ENCODE measurements at places on chromosomes 1 and 21.
A peak's percentile ranks its signal among the peaks of the same experiment; 100 is the strongest.

DNA sequence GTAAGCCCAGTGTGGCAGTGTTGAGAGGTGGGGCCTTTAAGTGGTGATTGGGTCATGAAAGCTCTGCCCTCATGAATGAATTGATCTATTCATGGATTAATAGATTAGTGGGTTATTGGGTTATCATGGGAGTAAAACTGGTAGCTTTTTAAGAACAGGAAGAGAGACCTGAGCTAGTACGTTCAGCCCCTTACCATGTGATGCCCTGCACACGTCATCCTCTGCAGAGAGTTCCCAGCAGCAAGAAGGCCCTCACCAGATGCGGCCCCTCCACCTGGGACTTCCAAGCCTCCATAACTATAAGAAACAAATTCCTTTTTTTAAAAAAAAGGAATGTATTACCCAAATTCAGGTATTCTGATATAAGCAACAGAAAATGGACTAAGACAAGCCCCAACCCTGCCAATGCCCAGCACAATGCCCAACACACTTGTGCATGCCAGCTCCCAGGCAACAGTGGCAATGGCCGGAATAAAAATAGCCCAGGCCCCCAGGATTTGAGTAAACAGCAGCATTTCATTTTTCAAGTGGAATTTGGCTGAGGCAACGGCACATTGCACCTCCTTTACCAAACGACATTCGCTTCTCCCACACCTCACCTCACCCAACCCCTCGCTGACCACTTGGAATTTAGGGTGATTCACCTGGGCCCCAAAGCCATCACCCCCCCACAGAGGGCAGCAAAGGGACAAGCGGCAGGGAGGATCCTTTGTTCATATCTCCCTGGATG lies 215.9 kb downstream of the TOMM20 start:
- no peak for DNase-seq

- DNase-seq = no peak
Measured at GRCh38 chr1:235079443-235080296, 49.0 kb downstream of the TOMM20 start.

- no peak for DNase-seq
Measured at GRCh38 chr1:41649396-41650027, 165.0 kb upstream of the EDN2 start.

DNA sequence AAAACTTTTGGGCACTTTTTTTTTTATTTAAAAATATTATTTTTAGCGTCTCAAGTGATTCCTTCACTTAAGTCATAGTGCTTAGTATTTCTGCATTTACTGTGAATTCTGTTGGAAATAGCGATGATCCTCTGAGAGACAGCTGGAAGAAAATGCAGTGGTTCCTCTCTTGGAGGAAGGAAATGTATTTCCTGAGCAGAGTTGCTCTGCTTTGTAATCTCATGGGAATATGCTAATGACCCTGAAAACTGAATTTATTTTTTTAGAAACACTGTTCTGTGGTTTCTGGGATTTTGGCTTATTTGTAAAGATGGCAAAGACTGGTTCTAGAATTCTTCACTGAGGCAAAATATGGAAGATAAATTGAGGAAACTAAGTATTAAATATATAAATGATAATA lies 88.9 kb downstream of the NTNG1 start:
- no peak for DNase-seq

DNA sequence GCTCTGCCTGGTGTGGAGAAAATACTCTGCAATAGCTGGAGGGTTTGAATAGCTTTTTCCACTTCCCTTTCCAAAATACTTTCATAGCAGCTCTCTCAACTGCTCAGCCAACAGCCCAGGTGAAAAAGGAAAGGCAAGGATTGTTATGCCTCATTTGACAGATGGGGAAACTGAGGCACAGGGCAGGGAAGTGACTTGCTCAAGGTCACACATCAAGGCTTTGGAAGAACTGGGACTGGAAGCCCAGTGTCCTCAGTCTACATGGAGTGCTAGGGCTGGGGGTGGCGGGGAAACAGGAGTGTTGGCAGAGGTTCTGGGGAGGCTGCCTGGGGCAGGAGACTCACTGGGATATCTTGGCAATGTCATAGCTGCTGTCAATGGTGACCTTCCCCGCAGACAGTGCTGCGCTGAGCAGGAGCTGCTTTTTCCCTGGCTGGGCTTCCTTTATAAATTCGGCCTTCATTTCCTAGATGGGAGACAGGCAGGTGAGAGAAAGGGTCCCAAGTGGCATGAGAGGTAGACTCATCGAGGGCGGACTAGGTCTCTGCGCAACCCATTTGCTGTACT lies 4.0 kb downstream of the CHI3L1 start:
- DNase-seq = no peak

GRCh38 chr1:219175212-219175564 lies 1.5 kb downstream of the LYPLAL1 start:
- no peak for DNase-seq

DNA sequence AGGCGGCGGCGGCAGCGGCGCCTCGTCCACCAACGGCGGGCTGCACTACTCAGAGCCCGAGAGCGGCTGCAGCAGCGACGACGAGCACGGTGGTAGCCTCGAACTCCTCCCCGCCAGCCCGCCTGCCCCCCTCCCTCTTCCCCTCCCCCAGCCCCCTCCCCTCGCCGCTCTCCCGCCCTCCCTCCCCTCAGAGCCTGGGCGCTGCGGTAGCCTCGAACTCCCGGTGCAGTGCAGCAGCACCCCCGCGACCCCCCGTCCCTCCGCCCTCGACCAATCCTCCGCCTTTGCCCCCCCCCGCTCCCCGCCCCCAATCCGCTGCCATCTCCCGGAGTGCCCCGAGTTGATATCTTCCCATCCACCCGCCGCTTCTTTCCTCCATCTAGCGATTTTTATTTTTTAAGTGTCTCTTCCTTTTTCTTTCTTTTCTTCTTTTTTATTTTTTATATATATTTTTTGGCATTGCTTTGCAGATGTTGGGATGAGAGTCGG lies 516 bp downstream of the RCOR3 start:
- DNase-seq = no peak

GRCh38 chr1:45297666-45298356 lies 28.9 kb upstream of the HPDL start:
- DNase-seq = no peak

DNA sequence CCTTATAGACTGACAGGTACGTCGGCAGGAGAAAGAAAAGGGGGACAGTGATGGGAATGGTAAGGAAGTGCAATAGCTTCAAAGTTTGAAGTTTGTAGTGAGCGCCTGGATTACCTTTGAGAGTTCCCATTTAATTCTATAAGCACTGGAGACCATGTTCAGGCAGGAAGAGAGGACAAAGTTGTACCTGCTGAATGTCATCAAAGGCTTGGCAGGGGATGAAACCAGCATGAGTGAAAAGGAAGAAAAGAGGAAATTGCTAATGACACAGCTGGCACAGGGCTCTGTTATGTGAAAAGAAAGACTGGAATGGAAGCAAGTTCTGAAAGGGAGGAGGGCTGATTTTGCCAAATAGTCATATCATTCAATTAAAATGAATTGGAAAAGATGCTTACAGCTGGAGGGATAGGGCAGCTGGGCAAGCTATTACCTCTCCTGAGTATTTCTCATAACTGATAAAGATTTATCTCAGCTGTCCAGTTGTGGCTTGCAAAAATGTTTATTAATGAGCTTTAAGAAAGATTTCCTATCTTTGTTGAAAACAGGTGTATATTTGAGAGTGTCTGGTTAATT lies 109.2 kb downstream of the HMCN1 start:
- DNase-seq = no peak

DNA sequence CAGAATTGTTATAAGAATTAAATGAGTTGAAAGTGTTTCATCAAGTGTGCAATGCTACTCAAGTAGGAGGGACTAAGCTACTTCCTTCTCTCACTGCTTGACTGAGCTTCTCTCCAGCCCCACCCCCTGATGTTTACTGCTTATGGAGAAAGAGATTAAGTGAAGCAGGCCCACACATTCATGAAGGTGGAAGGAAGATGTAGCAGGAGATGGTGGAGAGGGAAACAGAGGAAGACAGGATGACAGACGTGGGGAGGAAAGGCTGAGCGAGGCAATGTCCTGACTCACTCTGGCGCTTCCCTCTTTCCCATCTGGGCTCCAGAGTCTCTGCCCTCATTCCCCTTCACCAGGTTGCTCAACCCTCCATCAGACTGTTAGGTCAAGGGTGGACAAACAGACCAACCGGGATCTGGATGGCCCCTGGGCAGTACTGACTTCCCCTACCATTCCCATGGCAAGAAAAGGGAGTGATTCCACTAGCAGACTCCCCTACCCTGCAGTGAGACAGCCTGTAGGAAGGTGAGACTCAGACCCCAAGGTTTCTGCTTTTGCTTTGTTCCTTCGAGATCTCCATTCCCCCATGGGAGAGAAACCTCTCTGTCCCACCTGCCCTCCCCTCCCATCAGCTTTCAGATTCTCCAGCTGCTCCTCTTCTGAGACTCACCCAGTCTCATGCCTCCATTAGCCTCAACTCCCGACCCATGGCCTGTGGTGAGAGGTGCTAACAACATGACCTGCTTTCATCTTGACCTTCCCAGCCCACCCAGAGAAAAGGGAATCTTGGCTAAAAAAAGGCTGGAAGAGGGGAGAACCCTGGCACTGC lies 3.1 kb upstream of the ARHGEF2 start:
- DNase-seq = peak; percentile 42

DNA sequence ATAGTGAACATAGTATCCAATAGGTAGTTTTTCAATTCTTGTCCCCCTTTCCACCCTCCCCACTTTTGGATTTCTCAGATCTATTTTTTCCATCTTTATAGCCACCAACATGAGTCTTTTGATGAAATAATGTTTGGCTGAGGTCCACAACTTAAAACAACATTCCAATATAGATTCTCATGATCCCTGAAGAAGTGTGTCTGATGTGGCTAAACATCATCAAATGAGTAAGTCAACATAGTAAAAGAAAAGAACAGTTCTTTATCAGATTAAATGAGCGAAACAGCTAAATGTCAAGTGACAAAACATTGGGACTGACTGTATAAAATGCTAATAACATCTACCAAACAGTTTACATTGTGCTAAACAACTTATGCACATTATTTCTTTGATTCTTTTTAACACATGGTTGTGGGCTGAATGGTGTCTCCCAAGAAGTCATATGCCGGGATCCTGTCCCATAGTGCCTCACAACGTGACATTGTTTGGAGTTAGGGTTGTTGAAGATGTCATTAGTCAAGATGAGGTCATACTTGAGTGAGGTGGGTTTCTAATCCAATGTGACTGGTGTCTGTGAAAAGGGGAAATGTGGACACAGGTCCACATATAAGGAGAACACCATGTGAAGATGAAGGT lies 453.6 kb downstream of the LTN1 start:
- DNase-seq = no peak

GRCh38 chr1:117122330-117123025 lies 929 bp upstream of the TRIM45 start:
- no peak for DNase-seq

DNA sequence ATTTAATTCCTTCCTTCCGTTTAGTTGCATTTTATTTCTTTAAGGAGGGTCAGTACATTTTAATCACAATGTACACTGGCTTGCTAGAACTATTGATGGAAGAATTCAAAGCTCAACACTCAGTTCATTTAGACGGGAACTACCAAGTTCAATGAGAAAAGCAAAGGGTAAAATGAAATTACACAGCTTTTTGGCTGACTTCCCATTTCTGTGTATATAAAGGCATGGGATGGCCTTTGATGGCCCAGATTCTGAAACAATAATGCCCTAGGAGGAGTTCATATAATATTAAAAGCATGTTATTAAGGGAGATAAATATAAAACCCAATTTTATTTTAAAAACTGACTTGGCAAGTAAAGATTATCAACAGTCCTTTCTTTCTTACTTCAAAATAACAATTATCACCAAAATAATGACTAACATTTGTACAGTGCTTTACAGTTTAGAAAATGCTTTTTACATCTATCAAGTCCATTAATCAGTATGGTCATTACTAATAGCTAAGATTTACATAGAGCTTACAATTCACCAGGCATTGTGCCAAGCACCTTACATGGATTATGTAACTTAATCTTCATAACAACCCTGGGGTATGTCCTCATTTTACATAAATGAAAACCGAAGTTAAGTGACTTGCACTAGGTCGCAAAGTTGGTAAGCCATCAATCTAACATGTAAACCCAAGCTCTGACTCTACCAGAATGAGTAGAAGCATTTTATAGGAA lies 402.4 kb downstream of the OMA1 start:
- no peak for DNase-seq

DNA sequence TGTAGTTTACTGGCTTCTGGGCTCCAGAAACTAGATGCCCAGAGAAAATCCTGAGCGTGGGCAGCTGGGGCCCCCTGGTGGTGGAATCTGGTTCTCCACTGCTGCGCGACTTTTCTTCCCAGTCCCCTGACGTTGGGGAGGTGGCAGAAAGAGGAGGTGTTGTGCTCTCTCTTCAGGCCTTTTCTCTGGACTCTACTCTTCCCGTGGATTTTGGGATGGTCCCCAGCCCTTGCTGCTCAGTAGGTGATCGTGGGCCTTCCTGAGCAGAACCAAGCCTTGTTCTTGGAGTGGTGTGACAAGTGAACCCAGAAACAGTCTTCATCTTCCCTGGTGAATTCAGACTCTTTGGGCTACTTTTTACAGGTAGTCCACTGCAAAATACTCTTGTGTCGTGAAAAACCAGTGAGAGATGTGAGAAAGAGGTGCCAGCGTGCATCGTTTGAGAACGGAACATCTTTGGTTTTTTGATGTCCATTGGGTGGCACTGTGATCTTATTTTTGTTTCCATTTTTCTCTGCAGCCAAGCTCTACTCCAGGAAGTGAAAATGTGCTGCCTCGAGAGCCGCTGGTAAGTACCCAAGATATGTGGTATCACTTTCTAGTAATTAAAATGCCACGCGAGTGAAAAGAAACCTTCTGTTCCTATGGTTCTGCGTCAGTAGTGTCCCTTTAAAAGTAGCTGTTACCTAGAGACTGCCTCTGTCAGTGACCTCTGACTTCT lies 20.2 kb downstream of the PEX14 start:
- DNase-seq = peak; percentile 29

DNA sequence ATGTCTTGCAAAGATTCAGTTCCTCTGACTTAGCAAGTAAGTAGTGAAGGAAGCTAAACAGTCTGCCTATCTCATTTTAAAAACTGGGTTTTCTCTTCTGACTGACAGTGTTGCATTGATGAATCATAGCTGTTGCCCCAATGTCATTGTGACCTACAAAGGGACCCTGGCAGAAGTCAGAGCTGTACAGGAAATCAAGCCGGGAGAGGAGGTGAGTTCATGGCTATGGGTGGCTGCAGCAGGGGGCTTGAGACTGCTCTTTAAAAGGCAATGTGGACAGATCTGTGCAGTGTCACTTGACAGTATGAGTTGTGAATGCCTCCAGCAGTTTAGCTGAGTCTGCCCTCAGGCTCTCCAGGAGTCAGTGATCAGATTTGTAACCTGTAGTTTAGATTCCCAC lies 46.6 kb downstream of the SMYD2 start:
- no peak for DNase-seq

DNA sequence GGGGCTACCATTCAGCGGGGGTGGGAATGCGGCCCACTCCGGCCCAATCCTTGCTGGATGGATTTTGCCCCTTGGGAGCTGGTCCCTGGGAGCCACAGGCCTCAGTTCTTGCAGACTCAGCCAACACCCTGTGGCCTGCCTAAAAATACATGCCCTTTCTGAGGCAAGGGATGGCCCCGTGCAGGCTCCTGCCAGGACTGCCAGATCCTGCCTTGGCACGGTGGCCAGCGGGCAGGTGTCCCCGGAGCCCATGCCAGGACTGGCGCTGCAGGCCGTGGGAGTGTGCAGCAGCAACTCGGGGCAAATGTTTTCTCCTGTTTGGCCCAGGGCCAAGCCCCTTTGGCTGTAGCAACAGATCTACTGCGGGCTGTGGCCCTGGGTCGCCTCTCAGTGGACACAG lies 1.6 kb upstream of the PANK4 start:
- DNase-seq = no peak
